ENCODE measurements at places on chromosomes 1 and 21. TPM values are rescaled to one million over a fixed set of nuclear protein-coding genes. Genes with fewer than 3 reads are reported as not detected.

The CNIH4 gene
- 82.3 TPM for total RNA-seq

DNA sequence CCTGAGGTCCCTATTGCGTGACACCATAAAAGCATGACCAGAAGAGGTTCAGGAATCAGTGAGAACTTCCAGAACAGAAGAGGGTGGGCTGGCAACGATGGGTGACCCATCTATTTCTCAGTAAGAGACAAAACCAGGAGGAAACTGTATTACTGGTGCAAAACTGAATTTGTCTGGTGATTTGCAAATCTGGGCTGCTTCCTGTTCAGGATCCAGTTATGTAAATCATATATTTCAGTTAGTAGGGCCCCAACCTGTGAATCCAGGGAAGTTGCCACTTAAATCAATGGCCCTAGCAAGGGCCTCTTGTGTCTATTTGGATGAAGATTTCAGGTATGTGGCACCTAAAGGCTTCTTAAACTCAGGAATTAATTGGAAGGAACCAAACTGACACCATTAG, 23.1 kb upstream of the SMAP2 start:
- DNase-seq: no peak

- DNase-seq: peak; percentile 66
These were observed 17.7 kb upstream of the PTPRC start for GRCh38 chr1:198620951-198621824.

The PRR9 gene
- not detected for total RNA-seq

The AXDND1 gene
- total RNA-seq: not detected

Data from activated T-helper 1 cell treated with anti-CD3 and anti-CD28 coated beads, Interleukin-12 subunit alpha, Interleukin-12 subunit beta, Interleukin-2, Interleukin-4 antibody, amounts not matched to agents 30 ng/mL and 10 ng/mL and 1 ng/mL, durations not matched to agents 14 hours and 24 hours and 36 hours (primary cell).